ENCODE measurements at places on chromosomes 16 and 17.

DNA sequence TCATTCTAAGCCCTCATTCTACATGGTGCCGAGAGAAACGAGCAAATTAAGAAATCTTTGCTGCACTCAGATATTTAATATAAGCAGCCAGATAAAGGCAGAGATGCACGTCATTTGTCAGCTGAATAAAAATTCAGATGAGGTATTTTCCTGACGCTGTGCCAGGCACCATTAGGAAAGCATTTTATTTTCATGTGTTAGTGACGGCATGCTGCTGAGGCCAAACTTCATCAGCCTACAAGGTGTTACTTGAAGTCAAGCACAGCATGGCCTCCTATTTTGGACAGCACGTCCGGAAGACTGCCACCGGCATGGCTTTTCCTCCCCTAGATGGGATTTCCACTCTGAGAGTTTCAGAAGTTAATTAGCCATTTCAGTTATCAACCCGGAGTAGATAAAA is 70.3 kb downstream of the IRX3 start:
- DNase-seq = no peak

DNA sequence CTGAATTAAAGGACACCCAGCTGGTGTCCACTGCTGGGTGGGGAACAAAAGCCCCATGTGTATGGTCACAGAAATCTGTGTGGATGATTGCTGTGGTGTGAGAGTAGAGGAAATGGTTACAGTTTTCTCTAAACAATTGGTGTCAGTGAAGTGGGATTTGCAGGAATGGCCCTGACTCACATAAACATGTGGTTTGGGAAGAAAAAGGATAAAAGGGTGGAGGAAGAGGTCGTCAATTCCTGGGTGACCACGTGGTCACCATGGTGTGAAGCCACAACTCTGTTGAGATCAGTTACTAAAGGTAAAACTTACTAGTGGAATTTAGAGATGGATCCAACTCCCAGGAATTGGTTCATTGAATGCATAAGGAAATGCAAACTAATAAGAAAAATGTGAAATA is 3.6 kb upstream of the TUBG2 start:
- DNase-seq = no peak

DNA sequence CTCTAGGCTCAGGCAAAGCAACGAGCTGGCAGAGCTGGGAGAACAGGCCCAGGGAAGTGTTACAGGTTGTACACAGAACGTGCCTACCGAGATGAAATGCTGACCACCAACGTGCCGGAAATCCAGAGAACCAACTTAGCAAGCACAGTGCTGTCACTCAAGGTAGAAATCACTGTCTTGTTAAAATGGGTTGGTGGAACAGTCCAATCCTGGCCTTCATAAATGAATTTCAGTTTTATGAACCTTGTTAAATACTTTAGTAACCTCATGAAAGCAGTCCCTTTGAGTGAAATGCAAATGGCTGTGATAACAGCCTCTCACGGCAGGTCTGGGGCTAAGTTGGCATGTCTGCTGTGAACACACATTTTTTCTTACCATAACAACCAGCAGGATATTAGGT is 29.0 kb downstream of the ETV4 start:
- DNase-seq = no peak

GRCh38 chr17:48841395-48841831 is 10.6 kb downstream of the CALCOCO2 start:
- DNase-seq = no peak

DNA sequence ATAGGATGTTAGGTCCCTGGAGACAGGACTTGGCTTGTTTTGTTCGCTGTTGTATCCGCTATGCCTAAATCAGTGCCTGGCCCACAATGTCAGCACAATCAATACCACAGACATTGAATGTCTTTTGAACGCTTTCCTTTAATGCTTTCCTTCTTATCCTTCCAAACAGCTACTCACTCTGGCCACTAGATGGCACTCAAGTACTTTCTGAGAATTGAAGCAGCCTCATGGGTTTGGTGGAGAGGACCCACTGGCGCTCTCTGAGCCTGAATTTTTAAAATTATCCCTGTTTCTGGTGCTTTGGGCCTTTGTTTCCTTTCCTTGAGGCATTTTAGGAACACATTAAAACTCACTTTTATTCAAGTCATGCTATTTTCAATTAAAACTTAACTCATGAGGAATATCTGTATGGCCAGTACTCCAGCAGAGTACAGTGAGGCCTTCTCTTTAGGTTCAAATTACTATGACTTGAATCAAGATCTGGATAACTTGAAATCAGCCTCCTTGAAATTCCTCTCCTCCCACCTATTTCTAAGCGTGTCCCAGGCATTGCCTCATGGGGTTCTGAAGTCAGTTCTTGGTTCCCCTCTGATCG is 3.2 kb upstream of the NLRP1 start:
- no peak for DNase-seq

DNA sequence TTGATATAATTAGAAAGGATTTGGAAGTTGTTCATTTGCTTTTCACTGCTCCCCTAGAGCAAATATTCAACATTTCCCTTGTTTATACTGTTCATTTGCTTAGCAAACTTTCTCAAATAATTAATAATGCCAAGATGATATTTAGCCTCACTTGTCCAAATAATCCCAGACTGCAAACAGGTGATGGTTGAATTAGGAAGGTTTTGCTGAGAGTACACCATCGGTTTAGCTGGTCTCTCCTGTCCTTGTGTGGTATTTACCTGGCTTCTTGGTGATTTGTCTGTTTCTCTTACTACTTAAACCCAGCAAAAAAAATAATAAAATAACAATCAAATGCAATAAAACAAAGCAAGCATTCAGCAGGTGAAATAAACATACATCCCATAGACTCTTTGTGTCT is 6.5 kb downstream of the KATNIP start:
- DNase-seq = no peak

- DNase-seq = no peak
Observed at GRCh38 chr17:73309727-73310596, 1.8 kb downstream of the CDC42EP4 start.

DNA sequence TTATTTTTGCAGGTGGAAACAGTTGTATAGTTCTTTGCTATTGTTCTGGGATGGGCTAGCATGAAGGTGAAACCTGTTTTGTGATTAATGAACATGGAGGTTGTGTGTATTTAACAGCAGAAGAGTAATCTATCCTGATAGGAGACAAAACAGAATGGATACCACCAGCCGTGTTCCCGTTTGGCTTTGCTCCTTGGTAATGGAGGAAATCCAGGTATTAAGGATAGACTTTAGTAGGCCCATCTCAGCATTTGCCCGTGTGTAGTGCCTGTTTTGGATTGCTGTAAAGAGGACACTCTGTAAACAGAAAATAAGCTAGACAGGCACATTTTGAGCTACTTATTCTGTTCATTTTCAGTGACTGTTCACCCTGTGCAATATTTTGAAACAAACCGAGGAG is 215.1 kb downstream of the RBFOX1 start:
- no peak for DNase-seq

DNA sequence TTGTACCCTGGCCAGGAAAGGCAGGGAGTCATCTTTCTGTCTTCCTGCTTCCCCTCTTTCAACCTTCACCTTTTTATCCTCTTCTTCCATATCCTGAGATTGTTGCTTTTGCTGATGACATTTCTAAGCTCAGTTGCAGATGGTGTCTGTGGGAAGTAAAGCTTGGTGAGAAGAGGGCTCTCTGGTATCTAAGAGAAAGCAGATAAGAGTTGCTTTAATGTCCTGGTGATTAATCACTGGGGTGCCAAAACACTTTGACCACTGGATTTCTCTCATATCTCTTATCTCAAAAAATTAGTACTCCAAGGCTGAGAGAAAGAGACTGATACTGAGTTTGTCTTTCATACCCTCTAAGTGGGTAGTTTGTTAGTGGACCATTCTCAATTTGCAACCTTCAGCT is 71.3 kb downstream of the NEUROD2 start:
- no peak for DNase-seq

DNA sequence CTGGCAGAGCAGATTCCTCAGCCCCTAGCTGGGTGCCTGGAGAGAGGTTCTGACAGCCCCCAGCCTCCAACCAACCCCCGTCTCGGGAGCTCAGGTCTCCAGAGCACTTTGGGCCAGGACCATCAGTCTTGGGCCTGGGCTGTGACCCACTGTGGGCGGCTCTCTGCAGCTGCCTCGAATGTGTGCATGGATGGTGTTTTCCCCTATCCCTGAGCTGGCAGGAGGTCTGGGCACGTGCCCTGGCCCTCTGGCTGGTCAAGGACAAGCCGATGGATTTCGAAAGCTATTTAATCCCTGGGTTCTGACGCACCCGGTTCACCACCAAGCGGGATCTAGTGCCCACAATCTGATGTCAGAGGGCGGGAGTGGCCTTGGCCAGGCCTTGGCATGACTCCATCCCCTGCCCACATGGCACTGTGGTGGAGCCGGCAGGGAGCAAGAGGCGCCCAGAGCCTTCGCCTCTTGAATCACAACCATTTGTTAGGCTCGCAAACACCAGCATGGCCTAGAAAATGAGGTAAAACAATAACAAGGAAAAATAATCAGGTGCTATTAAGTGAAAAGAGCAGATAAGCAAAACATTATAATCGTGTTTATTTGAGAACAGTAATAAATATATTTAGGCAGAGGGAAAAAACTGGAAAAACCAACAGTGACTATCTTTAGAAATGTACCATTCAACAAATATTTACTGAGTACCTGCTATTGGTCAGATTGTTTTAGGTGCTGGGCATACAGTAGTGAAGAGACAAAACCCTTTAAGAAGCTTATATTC is 69.3 kb upstream of the TOB1 start:
- DNase-seq = no peak

- DNase-seq = no peak
Observed at GRCh38 chr17:45874151-45874550, 20.2 kb upstream of the MAPT start.

DNA sequence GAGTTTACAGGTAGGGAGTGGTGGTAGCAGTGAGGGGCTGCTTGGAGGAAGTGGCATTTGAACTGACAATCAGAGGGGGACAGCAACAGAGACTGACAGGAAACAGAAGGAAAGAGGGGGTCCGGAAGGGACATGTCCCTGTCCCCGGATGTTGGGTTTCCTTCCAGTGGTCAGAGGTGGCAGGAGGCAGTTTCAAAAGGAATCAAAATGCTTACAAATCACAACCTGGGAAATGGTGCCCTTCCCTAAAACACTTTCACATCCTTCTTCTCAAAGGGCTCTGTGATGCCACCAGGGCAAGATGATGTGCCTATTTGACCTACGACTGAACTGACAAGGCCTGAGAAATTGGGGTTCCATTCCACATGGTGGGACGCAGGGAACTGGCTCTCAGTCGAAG is 19.7 kb downstream of the ADGRG1 start:
- DNase-seq = no peak

GRCh38 chr16:59161679-59162078 is 427.6 kb upstream of the GOT2 start:
- no peak for DNase-seq

DNA sequence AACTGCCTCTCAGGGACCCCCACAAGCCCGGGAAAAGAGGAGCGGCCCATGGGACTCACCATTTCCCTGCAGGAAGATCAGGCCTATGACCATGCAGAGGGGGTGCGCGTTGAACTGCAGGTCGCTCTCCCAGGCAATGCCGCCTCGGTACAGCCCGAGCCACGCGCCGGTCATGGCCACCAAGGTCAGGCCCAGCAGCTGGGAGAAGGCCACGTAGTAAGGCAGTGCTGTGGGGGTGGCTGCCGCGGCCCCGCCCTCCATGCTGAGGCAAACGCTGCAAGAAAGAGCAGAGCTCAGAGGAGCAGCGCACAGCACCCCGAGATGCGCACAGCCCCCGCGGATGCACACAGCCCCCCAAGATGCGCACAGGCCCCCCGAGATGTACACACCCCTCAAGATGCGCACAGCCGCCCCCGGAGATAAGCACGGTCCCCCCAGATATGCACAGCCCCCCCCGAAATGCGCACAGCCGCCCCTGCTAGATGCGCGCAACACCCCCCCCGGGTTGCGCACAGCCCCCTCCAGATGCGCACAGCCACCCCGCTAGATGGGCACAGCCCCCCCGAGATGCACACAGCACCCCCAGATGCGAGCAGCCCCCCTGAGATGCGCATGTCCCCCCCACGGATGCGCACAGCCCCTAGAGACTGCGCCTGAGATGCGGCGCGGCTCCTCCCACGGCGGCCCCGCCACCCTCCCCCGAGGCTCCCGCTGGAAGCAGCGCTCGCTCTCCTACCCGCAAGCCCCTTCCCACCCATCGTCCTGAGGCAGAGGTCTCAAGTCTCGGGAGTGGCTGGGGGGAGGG is 8.6 kb downstream of the CYB561 start:
- DNase-seq = no peak

DNA sequence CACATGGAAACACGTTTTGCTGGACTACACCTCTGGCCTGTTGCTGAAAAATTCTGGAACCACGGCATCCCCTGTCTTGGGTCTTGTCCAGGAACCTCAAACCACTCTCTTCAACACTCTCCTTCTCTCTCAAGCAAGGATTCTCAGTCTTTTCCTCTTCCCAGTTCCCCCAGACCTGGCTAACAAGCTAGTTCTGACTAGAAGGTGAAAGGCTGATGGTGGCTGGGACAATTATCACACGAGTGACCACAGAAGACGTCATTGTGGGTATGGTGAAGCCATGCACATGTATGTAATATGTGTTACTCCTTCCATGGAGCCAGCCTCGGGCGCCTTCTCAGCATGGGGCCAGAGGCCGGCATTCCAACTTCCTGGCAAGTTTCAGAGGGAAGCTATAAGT is 123.0 kb downstream of the CDYL2 start:
- DNase-seq = no peak

GRCh38 chr17:61875285-61875684 is 12.0 kb upstream of the BRIP1 start:
- no peak for DNase-seq

GRCh38 chr16:17377360-17378324 is 93.1 kb downstream of the XYLT1 start:
- no peak for DNase-seq

DNA sequence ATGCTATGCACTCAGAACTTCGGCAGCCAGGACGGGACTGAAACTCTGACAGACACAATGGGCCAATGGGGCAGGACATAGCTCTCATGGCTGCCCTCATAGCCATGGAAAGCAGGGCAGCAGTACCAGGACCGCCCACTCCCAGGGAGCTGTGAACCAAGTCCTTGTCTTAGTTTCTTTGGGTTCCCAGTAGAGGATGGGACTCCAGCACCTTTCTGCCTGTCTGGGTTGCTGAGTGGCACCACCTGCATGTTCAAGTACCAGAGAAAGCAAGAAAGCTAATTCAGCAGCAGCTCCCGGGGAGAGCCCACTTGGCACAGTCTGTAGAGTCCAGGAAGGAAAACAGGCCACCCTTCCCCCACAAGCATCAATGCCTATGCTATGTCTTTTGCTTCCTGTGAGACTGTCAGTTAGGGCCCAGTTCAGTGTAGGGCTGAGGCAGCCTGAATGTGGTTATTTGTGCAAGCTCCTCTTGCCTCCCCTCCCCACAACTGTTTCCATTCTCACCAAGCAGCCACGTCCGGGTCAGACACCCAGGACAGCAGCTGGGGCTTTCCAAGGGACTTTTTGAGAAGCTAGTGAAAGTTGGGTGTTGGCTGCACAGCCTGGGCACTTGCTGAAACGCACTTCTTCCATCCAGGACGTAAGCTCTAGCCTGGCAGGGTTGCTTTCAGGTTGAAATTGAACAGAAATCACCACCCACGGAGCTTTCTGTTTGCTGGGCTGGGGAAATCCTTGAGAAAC is 7.8 kb downstream of the SUPT4H1 start:
- DNase-seq = no peak

Measured in vagina (tissue), 2 donors.